Activated CD8-positive, alpha-beta memory T cell treated with anti-CD3 and anti-CD28 coated beads, Interleukin-2, amount 10 ng/mL, durations not matched to agents 7 days and 5 days (primary cell): ENCODE measurements at places on chromosomes 1 and 21. TPM values are rescaled to one million over a fixed set of nuclear protein-coding genes. Genes with fewer than 3 reads are reported as not detected.

DNA sequence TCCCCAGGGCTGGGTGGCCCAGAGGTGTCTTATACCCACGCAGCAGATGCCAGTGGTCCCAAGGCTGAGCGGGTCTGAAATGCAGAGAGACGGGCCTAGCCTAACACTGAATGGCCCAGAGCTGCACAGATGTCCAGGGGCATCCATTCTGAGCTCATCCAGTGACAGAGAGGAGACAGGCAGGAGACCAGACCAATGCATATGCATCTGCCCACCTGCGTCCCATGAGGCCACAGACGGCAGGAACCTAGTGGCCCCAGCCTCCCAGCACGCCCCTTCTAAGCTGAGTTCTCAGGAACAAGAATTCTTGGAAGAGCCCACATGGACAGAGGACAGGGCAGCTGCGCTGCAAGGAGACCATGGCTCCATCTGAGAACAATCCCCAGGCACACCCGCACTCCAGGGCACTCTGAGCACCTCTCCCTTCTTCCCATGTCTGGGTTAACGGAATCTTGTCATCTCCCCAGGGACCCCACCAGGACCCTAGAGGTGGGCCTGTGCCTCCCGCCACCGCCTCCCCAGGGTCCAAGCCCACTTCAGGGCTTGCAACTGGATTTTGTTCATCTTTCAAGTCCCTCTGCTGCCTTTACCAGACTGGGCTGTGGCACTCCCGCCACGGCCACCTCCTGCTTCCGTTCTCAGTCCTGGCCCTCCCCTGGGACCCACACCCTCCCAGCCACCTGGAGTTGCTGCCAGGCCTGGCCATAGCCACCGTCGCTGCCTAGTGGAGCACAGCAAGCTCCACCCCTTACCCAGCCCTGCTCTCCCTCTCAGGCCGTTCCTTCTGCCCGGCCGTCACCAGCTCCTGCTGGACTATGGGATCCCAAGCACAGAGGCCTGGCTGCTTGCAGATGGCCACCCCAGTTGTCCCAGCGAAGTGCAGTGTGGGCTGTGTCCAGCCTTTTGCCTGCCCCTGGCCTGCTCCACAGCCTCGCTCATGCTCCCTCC is 3.3 kb downstream of the WNT3A start:
- DNase-seq: peak; percentile 37

GRCh38 chr1:158799689-158800088 is 18.7 kb upstream of the OR6N2 start:
- no peak for DNase-seq

GRCh38 chr1:15154480-15155036 is 1.0 kb downstream of the TMEM51 start:
- no peak for DNase-seq

- no peak for DNase-seq
Measured at GRCh38 chr1:65820983-65821382, 28.3 kb downstream of the PDE4B start.

- DNase-seq: peak; percentile 94
Measured at GRCh38 chr1:65812065-65812464, 19.4 kb downstream of the PDE4B start.

- DNase-seq: no peak
Measured at GRCh38 chr1:35691080-35691479, 27.6 kb downstream of the C1orf216 start.

Gene BTBD8
- 2.4 TPM for total RNA-seq
